ENCODE measurements at places on chromosomes 7 and 10. TPM values are rescaled to one million over a fixed set of nuclear protein-coding genes. Genes with fewer than 3 reads are reported as not detected.

The GCK gene
- total RNA-seq, result not detected

The RBM17 gene
- total RNA-seq, result 130 TPM

The SLC13A4 gene
- not detected for total RNA-seq

The DENND2A gene
- total RNA-seq, result 0.37 TPM

Data from mammary epithelial cell (primary cell).